Cerebellar nuclear complex (tissue), 1 donor: ENCODE measurements at places on chromosomes 4 and X.

- DNase-seq, result no peak
Observed at GRCh38 chr4:71945791-71946190, 86.0 kb upstream of the NPFFR2 start.

DNA sequence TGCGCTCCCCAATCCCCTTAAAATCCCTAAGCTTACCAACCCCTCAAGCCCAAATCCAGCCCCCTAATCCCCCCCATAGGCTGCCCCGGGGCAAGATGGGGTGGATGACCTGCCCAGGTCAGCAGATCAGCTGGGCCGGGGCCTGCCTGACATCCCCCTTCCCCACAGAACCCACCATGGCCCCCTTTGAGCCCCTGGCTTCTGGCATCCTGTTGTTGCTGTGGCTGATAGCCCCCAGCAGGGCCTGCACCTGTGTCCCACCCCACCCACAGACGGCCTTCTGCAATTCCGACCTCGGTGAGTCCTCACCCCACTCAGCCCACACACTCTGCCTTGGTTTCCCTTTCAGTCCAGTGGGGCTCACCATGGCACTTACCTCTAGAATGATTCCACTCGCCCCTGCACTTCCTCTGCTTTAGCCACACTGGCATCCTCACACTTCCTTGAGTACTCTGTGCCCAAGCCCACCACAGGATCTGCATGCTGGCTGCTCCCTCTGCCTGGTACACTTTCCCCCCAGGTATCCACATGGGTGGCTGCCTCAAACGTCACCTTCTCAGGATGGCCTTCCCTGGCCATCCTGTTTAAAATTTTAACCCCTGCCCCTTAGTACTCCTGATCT is 1.1 kb downstream of the TIMP1 start:
- no peak for DNase-seq

GRCh38 chr4:31783311-31783710 is 1063.1 kb downstream of the PCDH7 start:
- DNase-seq, result no peak

- DNase-seq, result no peak
Observed at GRCh38 chr4:35164063-35164462, 1080.3 kb downstream of the ARAP2 start.

GRCh38 chrX:130877892-130878341 is 25.1 kb downstream of the ENOX2 start:
- no peak for DNase-seq

GRCh38 chr4:40316333-40316781 is 18.8 kb upstream of the CHRNA9 start:
- no peak for DNase-seq

GRCh38 chr4:38531141-38531727 is 132.8 kb upstream of the KLF3 start:
- no peak for DNase-seq

- no peak for DNase-seq
Observed at GRCh38 chrX:41026702-41027078, 58.6 kb upstream of the USP9X start.

DNA sequence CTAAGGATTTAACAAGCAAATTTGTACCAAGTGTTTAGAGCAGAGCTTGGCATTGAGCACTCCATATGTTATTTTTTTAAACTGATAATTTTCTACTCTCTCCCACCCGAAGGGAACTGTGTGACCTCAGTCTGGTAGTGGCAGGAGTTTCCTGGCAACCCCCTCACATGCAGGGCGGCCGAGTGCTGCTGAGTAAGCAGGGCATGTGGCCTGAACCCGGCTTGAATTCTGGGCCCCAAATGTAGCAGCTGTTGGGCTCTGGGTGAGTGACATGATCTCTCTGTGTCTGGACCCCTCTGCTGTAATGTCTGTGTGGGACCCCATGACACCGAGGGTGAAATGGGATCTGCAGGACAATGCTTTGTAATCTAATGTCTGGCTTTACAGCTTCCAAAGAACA is 13.6 kb upstream of the C4orf50 start:
- DNase-seq, result no peak

DNA sequence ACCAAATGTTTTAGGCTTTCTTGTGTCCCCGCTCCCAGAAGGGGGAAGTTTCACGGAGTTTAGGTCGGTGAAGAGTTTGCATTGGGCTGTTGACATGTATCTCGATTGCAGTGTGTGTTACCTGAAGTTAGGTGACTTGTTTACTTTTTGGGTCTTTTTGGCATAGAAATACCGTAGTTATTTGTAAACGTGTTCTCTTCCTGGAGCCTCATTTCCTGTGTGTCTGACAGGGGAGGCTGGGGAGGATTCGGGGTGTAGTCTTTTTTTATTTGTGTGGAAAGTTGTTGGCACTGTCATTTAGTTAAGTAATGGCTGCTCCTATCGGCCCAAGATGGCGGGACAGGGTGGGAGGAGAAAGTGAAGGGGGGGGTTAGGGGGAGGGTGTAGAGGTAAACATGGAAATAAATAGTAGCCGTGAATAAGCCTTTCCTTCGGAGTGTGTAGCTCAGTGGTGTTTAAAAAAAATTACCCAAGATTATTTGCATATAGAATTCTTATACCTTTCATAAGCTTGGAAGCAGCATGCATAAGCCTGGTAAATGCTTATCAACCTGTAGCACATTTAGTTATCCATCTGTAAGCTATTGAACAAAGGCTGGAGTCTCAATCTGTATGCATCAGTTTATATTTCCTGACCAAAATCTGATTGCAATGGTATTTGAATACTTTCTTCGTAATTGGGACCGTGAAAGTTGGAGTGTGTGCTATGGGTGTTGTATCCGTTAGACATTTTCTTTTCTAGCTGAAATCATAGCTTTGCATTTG is 1.6 kb downstream of the KDM6A start:
- DNase-seq, result no peak

DNA sequence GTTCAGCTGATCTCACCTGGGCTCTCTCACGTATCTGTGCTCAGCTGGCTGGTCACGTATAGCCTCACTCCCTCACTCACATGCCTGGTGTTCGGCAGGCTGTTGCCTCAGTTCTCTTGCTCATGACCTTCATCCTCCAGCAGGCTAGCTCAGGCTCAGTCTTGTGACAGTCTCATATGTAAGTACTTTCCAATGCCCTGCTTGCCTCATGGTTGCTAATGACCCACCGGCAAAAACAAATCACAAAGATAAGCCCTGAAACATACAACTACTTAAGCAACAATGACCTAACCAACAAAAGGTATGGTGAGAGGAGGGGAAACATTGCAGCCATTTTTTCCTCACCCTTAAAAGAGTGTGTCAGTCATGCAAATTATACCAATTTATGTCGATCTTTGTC is 25.0 kb downstream of the MEPE start:
- no peak for DNase-seq

DNA sequence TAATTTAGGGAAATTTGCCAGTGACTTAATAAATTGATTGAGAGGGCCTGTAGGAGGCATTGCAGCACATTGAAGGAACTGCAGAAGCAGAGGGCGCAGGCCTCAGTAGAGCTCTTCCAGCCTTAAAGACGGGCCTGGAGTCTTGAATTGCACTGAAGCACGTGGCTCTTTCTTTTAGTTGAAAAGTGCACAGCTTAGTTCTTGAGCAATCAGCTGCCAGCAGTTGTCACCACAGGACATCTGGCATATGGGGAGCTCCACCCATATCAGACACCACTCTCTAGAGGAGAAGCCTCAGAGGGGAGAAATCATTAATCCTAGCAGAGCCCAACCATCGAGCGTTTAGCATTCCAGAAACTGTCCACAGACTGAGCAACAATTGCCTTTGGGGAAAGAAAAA is 16.0 kb upstream of the FGF16 start:
- no peak for DNase-seq

DNA sequence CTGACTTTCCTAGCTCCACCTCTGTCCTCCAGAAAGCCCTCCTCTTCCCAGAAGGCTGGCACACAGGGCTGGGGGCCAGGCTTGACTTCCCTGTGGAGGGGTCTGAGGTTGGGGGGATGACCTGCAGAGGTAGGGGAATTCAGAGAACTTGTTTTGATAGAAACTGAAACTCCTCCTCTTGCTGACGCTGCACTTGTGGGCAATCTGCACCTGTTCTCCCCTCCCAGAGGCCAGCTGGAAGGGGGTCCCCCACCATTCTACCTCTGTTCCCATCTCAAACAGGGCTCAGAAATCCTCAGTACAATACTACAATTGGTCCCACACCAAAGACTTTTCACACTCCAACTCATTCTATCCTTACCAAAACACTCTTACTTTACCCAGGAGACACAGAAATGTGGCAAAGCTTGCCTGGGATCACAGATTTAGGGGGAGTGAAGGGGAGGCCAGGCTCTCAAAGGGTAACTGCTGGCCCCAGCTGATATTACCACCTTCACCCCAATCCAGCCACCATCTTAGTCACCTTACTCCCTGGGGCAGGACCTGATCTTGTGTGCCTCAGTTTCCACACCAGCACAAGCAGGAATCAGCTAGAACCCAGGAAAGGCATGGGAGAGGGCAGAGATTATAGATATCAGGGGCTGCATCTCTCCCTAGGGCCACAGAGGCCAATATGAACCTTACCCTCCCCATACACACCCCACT is 18.5 kb downstream of the OTUD5 start:
- DNase-seq, result no peak

DNA sequence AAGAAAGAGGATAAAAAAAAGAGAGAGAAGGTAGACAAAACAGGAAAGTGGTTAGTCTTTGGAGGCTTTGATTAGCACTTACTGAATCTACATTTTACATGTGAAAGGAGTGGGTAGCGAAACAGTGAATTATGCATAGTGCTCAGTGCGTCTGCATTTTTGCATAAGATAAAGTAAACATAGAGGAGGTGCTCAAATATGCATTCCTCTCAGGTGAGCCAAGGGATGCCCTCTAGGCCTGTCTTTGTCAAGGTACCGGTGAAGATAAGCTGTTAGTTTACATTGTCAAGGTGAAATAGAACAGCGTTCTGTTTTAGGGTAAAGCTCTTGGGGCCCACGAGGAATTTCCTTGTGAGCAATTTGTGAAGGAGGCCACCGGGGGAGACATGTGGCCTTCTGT is 260.6 kb downstream of the TRIML1 start:
- no peak for DNase-seq

- no peak for DNase-seq
Observed at GRCh38 chr4:153485860-153486259, 19.7 kb downstream of the TMEM131L start.

- DNase-seq, result no peak
Observed at GRCh38 chr4:111323496-111323895, 700.6 kb upstream of the PITX2 start.

DNA sequence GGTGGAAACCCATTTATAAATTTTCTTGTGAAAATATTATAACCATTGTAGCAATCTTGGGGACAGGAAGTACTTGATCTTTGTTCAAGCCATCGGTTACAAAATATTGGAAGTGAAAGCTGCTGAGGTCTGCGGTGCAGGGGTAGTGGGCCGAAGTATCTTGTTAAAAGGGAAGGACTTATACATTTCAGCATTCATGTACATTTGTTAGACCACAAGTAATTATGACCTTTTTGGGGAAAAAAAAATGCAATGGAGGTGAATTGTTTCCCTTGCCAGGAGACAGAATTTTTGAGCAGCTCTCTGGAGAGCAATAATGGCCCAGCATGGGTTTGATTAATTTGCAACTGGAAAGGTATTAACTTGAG is 121.3 kb downstream of the EGF start:
- DNase-seq, result no peak

GRCh38 chrX:133413218-133413925 is 1.9 kb downstream of the GPC4 start:
- no peak for DNase-seq

DNA sequence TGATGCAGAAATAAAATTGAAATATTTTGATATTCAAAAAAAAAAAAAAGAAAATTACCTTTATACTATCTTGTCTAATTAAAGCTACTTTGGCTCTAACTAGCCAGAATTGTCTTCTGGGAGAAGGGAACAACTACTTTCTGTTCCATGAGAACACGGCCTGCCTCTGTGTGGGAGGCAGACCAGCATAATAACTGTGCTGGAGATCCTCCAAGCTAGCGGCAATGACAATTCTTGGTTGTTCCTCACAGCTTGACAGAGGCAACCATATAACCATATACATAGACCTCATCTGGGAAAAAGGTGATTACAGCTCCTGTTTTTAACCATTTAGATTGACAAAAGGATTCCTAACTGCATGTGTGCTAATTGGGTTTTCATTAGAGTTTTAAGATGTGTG is 95.7 kb downstream of the RBMX2 start:
- no peak for DNase-seq

DNA sequence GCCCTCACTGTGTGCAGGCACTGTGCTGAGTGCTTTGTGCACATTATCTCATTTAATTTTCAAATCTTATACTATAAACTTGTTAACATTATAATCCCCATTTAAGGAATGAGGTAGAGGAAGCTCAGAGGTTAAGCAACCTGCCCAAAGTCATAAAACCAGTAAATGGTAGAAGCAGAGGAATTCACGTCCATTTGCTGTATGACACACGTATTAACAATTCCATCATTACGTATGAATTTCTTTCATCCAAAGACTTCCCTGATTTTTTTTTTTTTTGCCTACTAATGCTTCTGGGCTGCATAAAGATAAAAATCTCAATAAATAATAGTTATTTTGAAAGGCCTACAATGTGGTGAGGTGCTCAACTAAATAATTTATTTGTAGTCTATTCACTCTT is 64.5 kb upstream of the H2AZ1 start:
- DNase-seq, result no peak

DNA sequence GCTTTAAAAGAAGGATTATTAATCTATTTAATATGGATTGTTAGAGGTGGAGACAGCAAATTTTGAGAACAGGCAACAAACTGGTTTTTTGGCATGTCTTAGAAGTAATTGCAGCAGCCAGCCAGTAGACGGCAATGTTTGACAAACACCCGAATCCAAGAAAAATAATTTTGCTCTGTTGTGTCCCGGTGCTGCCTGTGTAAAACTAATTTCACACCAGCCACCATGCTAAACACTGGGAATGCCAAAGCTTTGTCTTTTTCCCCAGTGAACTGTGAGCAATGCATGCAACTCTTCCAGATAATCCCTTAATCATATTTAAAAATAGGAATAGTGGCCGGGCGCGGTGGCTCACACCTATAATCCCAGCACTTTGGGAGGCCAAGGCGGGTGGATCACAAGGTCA is 25.9 kb downstream of the SMIM31 start:
- DNase-seq, result no peak

DNA sequence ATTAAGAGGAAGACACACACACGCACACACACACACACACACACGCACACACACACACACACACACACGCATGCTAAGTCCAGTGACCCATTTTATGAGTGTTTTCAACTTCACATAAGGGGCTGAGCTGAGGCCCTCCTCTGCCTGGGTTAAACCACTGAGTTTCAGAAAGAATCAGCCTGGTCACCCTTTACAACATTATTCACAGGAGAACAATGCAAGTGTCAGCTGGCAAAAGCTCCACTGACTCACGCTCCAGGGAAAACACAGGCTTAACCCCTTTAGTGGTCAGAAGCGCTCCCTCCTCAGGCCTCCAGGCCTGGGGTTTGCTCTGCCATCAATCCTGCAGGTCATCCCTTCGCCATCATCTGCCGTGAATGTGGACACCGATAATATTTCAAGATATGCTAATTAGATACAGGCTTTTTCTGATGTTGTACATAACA is 46.9 kb downstream of the ACOX3 start:
- DNase-seq, result no peak

DNA sequence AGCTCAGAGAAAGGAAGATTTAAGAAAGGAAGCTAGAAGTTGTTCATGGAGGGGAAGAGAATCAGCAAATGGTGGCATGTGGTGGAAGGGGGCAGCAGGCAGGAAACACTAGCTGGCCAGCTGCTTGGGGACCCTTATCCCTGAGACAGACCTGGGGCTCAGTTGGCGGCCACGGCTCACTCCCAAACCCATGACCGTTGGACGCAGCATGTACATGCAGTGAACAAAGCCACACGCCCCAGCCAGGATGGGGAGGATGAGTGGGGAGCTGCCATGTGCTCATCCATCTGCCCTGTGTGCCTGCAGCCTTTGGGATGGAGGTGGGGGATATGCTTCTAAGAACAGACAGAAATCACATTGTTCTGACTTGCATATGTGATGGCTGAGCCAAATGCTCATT is 155.2 kb upstream of the PABPC5 start:
- no peak for DNase-seq
